Chondrocyte (in vitro differentiated cells): ENCODE measurements at places on chromosomes 2 and 18. TPM values are rescaled to one million over a fixed set of nuclear protein-coding genes. Genes with fewer than 3 reads are reported as not detected.

GRCh38 chr18:49189772-49190171, 239.0 kb upstream of the SMAD7 start:
- peaks cover 25% of the 10 kb centered on the region for H3K4me1 ChIP-seq
- peak overlapping the region; percentile 8 for H3K27ac ChIP-seq
- H3K27me3 ChIP-seq, result no peaks in the 10 kb centered on the region
- H3K4me3 ChIP-seq, result no peak overlapping the region
- DNase-seq, result no peak

DNA sequence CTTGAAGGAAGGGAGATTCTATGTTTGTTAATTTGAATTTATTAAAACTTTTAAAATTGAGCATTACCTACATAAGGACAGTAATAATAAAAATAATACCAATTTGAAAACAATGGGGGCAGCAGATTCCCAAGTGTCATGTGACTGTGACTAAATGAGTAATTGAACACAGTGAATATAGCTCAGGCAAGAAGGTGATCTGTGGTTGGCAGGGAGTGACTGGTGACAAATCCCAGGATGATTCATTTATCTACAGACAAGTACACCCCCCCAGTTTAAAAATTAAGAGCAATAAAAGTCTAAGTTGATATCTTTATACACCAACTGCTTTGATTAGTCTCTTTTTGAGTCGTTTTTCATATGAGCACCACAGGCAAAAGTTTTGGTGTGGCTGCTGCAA, 299.5 kb downstream of the ARHGAP15 start:
- DNase-seq, result no peak
- H3K4me1 ChIP-seq, result peaks cover 34% of the 10 kb centered on the region
- H3K27ac ChIP-seq, result no peak overlapping the region
- no peak overlapping the region for H3K4me3 ChIP-seq

DNA sequence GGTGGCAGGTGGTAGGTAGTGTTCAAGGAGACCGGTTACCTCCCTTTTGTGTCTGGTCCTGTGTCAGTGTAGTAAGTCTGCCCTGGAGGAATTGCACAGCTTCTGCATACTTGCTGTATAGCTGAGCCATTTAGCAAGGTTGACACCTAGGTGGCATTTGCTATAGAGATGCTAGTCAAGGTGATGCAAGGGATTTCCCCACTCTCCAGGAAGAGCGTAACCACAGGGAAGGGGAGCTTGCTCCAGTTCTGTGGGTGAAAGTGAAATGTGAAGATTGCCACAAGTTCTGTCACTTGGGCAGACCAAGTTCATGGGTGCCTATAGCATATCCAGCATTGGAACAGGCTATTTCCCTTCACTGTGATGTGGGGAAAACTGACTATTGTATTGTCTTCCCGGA, 28.1 kb downstream of the NAT8 start:
- H3K27me3 ChIP-seq, result no peaks in the 10 kb centered on the region
- H3K27ac ChIP-seq, result no peak overlapping the region
- no peaks in the 10 kb centered on the region for H3K4me1 ChIP-seq
- no peak for DNase-seq
- no peak overlapping the region for H3K4me3 ChIP-seq
- peaks cover 11% of the 10 kb centered on the region for H3K36me3 ChIP-seq

The GTF3C2 gene
- 42.0 to 55.3 TPM (median 43.2 TPM) in 3 replicates for total RNA-seq

GRCh38 chr2:53040536-53041229, 726.9 kb upstream of the CHAC2 start:
- no peaks in the 10 kb centered on the region for H3K27me3 ChIP-seq
- no peak for DNase-seq
- H3K27ac ChIP-seq, result no peak overlapping the region
- H3K4me3 ChIP-seq, result no peak overlapping the region
- H3K36me3 ChIP-seq, result no peaks in the 10 kb centered on the region

- no peak for DNase-seq
- H3K27me3 ChIP-seq, result no peaks in the 10 kb centered on the region
- no peaks in the 10 kb centered on the region for H3K36me3 ChIP-seq
- H3K4me3 ChIP-seq, result no peak overlapping the region
- H3K4me1 ChIP-seq, result peaks cover 8% of the 10 kb centered on the region
- H3K27ac ChIP-seq, result no peak overlapping the region
These were observed 115.7 kb upstream of the SPRED2 start for GRCh38 chr2:65548064-65548463.

The FTCDNL1 gene
- total RNA-seq, result 0.34 to 1.2 TPM (median 0.65 TPM) in 3 replicates

- no peak overlapping the region for H3K4me3 ChIP-seq
- no peaks in the 10 kb centered on the region for H3K36me3 ChIP-seq
- H3K27me3 ChIP-seq, result no peaks in the 10 kb centered on the region
- H3K27ac ChIP-seq, result no peak overlapping the region
- no peak for DNase-seq
These were observed 96.5 kb downstream of the RBM43 start for GRCh38 chr2:151165105-151165684.

The NLRC4 gene
- not detected in 3 replicates for total RNA-seq

DNA sequence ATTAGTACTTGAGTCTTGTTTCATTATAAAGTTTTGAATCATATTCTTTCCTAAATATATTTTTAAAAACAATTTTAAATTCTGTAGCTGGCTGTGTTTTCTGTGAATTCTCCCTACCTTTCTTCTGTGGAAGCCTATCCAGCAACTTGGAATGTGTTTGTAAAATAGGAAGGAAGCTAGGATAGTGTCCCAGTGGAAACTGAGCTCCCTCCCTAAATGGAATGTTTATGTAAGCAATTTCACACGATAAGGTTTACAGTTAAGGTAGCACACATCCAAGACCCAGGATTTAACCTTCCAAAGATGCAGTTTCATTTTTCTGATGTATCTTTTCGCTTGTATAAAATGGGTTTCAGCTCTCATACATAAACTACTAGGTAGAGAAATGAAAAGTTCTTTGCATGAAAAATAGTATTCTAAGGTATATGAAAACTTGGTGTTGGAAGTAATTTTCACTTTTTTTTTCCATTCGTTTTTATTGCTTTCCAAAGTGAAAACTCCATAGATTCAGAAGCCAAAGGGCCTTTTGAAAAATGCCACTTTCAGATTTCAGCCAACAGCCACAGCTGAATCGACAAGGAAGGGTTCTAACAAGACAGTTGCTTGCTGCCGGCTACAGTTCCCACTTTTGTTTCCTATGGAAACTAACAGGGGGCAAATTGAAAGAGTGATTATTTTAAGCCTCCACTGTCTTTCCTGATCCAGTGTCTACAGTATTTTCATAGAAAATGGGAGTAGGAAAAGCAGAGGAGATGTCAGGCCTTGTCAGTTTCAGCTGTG, 405.1 kb upstream of the POU3F3 start:
- peaks cover 9% of the 10 kb centered on the region for H3K4me1 ChIP-seq
- DNase-seq, result no peak
- no peak overlapping the region for H3K27ac ChIP-seq
- H3K4me3 ChIP-seq, result no peak overlapping the region
- no peaks in the 10 kb centered on the region for H3K36me3 ChIP-seq

- no peak overlapping the region for H3K4me3 ChIP-seq
- H3K27ac ChIP-seq, result no peak overlapping the region
- no peaks in the 10 kb centered on the region for H3K4me1 ChIP-seq
- H3K27me3 ChIP-seq, result no peaks in the 10 kb centered on the region
- DNase-seq, result no peak
- H3K36me3 ChIP-seq, result no peaks in the 10 kb centered on the region
These were observed 38.4 kb downstream of the XIRP2 start for GRCh38 chr2:166926657-166927056.

- H3K27ac ChIP-seq, result no peak overlapping the region
- no peak overlapping the region for H3K4me3 ChIP-seq
- DNase-seq, result no peak
- no peaks in the 10 kb centered on the region for H3K36me3 ChIP-seq
- no peaks in the 10 kb centered on the region for H3K4me1 ChIP-seq
- peaks cover 35% of the 10 kb centered on the region for H3K27me3 ChIP-seq
These were observed 24.9 kb upstream of the CREG2 start for GRCh38 chr2:101412092-101412694.

GRCh38 chr18:8989017-8989416, 113.5 kb upstream of the NDUFV2 start:
- H3K27ac ChIP-seq, result no peak overlapping the region
- H3K4me1 ChIP-seq, result peaks cover 34% of the 10 kb centered on the region
- H3K27me3 ChIP-seq, result no peaks in the 10 kb centered on the region

The DSEL gene
- 49.3 to 86.6 TPM (median 49.8 TPM) in 3 replicates for total RNA-seq

DNA sequence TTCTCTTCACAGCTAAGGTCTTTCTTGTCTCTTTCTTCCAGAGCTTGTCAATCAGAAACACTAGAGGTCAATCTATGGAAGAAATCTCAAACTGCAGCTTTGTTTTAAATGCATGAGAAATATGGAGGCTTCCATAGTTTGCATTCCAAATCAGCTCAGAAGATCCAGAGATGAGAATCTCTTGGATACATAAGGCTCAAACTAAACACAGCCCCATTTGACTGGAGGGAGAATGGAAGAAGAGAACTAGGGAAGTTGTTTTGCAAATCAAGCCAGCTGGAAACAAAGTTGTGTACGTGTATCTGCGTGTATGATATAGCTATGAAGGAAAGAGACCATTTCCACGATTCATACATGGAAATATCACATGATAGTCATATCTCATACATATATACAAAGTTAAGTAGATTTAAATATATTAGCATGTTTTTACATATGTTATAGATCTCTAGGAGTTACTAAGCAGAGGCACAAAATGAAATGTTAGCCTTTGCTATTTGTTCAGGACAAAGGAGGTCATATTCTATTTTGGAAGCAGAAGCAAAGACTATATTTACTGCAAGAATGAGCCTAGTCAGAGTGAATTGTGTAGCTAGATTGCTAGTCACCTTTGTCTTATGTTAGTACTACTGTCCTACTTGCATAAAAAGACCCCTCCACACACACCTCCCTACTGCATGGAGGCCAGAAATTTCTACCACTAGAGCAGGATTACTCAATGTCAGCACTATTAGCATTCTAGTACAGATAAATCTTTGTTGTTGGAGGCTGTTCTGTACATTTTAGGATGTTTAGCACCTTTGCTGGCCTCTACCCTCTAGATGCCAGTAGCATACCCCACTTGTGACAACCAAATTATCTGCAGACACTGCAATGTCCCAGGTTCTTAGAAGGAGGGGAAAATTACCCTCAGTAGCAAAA, 303.5 kb upstream of the CHAC2 start:
- no peak overlapping the region for H3K4me3 ChIP-seq
- H3K4me1 ChIP-seq, result peaks cover 3% of the 10 kb centered on the region
- no peak for DNase-seq
- H3K36me3 ChIP-seq, result no peaks in the 10 kb centered on the region

The SOCS6 gene
- total RNA-seq, result 16.4 to 18.5 TPM (median 17.3 TPM) in 3 replicates

- H3K4me1 ChIP-seq, result no peaks in the 10 kb centered on the region
- no peaks in the 10 kb centered on the region for H3K27me3 ChIP-seq
- peaks cover 10% of the 10 kb centered on the region for H3K36me3 ChIP-seq
These were observed 110.3 kb downstream of the RNF152 start for GRCh38 chr18:61782545-61782944.

- no peak overlapping the region for H3K4me3 ChIP-seq
- H3K36me3 ChIP-seq, result no peaks in the 10 kb centered on the region
- H3K4me1 ChIP-seq, result peaks cover 3% of the 10 kb centered on the region
These were observed 281.7 kb downstream of the PHLPP1 start for GRCh38 chr18:62997076-62997475.
